ENCODE measurements at places on chromosomes 13 and 19. TPM values are rescaled to one million over a fixed set of nuclear protein-coding genes. Genes with fewer than 3 reads are reported as not detected.

GRCh38 chr19:31171936-31172335, 177.3 kb downstream of the TSHZ3 start:
- DNase-seq: no peak

GRCh38 chr19:30252214-30252613, 120.0 kb upstream of the ZNF536 start:
- DNase-seq: no peak

- no peak for DNase-seq
Observed at GRCh38 chr19:10173527-10173926, 21.2 kb downstream of the DNMT1 start.

GRCh38 chr13:36847606-36848005, 28.6 kb downstream of the RFXAP start:
- DNase-seq: no peak

The SYDE1 gene
- 16.6 TPM for polyA plus RNA-seq

The ZNF708 gene
- polyA plus RNA-seq: 22.7 TPM

GRCh38 chr19:38120471-38121025, 103.5 kb downstream of the DPF1 start:
- no peak for DNase-seq

The TEX29 gene
- polyA plus RNA-seq: 0.22 TPM

The USP12 gene
- 37.7 TPM for polyA plus RNA-seq

- no peak for DNase-seq
Observed at GRCh38 chr13:66915596-66916185, 314.4 kb downstream of the PCDH9 start.

DNA sequence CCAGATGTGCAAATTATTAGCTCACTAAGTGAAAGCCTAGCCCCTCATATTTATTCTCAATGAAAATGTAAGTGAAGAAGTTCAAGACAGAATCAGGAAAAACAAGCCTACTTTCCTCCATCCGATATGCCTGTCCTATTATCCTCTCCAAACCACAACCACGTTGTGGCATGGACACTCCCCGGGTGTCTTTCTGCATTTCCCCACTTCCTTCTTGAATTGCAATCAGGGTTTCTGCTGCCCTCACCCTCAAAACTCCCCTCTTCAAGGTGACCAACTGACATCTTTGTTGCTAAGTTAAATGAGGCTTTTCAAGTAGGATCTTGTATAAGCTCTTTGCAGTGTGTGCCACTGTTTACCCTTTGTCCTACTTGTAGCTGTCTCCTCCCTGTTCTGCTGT, 11.8 kb downstream of the SLC25A30 start:
- DNase-seq: no peak

DNA sequence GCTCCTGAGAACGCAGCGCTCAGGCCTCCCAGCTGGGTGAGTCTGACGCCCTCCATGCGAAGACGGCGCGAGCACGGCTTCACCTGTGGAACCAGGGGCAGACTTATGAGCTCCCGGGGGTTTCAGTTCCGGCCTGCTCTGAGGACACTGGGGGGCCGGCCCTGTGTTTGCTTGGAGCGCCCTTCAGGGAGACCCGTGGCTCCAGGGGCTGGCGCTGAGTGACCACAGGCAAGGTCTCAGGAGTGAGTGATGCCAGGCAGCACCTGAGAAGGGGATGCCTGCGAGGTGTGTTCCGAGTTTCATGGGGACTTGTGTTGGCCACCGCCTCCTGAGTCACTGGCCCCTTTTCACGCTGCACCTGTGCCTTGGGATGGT, 4.5 kb downstream of the MCF2L start:
- no peak for DNase-seq

The PEAK3 gene
- 0.18 TPM for polyA plus RNA-seq

- DNase-seq: peak; percentile 63
Observed at GRCh38 chr13:43303033-43303729, 279.8 kb downstream of the DNAJC15 start.

DNA sequence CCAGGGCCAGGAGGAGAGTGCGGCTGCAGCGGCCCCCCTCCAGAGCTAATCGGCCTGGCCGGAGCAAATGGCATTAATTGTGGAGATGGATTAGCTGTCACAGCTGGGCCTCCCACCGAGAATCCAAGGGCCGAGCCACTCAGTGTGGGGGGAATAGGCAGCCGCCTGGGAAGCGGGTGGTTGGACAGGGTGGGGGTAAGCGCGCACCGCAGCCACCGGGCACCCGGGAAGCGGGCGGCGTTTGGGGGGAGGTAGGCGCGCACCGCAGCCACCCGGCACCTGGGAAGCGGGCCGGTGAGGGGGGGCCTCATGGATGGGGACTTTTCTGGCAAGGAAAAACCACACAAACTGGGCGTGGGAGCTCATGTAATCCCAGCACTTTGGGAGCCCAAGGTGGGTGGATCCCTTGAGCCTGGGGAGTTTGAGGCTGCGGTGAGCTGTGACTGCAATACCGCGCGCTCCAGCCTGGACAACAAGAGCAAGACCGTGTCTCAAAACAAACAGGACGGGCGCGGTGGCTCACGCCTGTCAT, 9.7 kb downstream of the R3HDM4 start:
- DNase-seq: no peak

The EPS8L1 gene
- polyA plus RNA-seq: 8.4 TPM

The CYSLTR2 gene
- polyA plus RNA-seq: 0.54 TPM

DNA sequence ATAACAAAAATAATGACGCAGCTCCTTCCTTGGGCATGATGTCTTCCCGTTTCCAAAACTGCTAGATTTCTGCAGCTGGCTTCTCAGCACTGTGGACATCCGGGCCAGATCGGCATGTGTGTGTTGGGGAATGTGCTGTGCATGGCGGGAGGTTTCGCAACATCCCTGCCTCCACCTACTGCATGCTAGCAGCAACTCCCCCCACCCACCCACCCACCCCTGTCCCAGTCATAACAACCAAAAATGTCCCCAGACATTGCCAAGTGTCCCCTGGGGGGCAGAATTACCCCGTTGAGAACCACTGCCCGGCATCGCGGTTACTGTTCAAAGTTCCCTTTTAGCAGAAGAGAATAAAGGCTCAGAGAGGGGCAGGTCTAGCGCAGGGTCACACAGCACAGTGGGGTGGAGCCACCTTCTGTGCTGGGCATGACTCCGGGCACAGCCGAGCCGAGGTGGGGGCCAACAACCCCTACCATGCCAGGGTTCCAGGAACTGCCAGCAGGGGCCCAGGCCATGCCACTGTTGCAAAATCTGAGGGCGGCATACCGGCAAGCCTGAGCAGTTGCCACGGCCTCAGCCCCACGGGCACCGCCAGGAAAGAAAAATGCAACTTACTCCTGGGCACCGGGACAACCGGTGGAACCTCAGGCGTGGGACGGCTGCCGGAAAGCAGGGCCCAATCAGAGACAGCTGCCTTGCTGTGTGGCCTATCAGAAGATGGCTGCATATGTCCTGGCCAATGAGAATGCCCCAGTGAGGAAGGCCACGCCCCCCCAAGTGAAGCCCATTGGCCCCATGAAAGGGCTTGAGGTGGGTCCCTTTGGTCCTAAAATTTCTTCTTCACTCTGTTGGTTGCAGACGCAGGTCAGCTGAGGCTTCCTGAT, 22.5 kb upstream of the NFIC start:
- DNase-seq: peak; percentile 86

The RFXAP gene
- 20.0 TPM for polyA plus RNA-seq

- DNase-seq: no peak
Observed at GRCh38 chr19:28497137-28497536, 715.8 kb downstream of the UQCRFS1 start.

- peak; percentile 1 for DNase-seq
Observed at GRCh38 chr13:65943024-65943423, 1287.1 kb downstream of the PCDH9 start.

GRCh38 chr13:112825071-112825470, 135.2 kb downstream of the ATP11A start:
- no peak for DNase-seq

DNA sequence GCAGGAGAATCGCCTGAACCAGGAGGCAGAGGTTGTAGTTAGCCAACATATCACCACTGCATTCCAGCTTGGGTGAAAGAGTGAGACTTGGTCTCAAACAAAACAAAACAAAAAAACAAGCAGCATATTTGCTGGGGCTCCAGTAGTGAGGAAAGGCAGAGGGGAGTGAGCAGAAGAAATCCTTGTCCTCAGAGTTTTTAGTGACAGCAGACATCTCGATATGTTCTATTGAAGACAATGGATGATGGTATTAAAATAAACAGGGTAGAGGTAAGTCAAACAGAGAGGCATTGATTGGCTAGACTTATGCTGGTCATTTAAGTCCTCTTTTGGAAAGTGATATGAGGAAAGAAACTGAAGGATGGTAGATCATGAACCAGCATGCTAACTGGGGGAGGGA, 19.0 kb downstream of the NLRP7 start:
- DNase-seq: no peak

The CERS1 gene
- 3.7 TPM for polyA plus RNA-seq

DNA sequence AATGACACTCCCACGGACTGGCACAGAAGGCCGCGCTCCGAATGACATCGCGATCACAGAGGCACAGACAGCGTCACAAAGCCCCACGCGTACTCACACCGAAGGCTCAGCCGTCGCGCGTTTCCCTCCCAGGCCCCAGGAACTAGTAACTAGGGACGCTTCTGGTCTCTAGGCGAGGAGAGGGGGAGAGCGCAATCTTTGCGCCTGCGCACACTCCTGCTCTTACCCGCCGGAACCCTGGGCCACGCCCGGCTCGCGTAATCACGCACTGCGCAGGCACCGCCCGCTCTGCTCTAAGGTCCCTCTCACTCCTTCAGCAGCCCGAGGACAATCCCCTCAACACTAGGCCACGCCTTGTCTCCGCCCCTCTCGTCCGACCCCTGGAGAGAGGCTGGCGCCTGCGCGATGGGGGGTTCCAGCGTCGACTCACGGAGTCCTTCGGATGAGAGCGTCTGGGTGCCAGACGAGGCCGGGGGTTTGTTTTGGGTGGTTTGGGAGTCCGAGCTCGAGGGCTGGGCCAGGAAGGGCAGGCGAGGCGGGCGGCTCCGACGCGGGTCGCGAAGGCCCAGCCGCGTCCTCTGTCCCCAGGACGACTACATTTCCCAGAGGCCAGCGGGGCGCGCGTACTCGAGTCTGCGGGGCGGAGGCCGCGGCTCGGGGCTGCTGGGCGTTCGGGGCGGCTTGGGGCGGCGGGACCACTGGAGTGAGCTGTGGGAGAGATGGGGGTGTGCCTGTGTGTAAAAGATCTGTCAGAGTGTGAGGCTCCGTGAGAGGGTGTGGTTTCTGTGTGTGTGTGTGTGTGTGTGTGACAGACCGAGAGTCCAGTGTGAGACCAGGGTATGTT, at the start of gene ZNF471:
TSS of gene ZNF471 (plus strand) at position 410 of the 844 bp plus-strand sequence. CDS start 3,717 bp downstream, outside the sequence.
- DNase-seq: peak; percentile 99

The KCTD4 gene
- not detected for polyA plus RNA-seq

DNA sequence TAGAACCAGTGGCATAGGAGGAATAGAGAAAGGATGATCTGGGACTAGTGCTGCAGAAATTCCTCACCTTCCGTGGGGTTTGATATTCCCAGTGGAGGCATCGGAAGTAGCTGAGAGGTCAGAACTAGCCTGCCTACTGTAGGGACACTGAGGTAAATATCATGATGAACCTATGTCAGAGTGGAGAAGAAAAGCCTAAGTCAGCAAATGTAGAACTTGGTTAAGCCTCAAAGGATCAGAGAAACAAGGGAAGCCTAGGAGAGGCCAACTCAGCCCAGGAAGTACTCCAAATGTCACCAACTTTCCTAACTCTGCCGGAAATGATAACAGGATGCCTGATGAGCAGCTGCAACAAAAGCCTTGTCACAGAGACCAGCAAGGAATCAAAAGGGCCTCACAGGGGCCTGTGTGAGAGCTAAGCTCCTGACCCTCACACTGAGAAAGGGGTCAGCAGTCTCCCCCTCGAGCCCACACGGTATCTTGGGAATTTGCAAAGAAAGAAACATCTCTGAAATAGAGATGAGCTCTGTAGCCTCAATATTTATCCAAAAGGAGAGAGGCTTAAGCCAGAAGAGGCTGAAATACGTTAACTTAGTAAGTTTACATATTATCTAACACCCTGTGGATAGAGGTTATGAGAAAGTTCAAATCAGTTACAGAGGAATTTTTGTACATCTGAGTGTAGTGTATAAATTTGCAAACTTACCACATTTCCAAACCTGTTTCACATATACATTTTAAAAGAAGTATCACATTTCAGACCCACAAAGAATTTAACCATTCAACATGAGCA, 1064.3 kb downstream of the DIAPH3 start:
- no peak for DNase-seq

DNA sequence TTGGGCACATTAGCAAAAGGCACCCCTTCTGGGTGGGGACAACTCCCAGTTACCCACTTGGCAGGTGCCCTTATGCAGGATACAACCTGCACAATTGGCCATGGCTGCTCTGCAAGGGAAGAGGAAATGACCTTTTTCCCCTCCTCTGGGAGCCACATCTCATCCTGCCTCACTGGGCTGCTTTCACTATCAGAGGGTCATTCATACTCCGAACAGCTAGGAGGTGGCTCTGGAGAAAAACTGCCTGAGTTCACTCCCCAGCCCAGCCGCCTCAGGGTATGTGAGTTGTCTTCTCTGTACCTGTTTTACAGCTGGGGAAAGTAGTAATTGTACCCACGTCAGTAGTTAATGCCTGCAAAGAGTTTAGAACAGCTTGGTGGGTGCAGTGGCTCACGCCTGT, 7.1 kb upstream of the ACTN4 start:
- no peak for DNase-seq

GRCh38 chr13:61316647-61317046, 99.0 kb downstream of the PCDH20 start:
- no peak for DNase-seq

The CEACAM7 gene
- polyA plus RNA-seq: 0.09 TPM

DNA sequence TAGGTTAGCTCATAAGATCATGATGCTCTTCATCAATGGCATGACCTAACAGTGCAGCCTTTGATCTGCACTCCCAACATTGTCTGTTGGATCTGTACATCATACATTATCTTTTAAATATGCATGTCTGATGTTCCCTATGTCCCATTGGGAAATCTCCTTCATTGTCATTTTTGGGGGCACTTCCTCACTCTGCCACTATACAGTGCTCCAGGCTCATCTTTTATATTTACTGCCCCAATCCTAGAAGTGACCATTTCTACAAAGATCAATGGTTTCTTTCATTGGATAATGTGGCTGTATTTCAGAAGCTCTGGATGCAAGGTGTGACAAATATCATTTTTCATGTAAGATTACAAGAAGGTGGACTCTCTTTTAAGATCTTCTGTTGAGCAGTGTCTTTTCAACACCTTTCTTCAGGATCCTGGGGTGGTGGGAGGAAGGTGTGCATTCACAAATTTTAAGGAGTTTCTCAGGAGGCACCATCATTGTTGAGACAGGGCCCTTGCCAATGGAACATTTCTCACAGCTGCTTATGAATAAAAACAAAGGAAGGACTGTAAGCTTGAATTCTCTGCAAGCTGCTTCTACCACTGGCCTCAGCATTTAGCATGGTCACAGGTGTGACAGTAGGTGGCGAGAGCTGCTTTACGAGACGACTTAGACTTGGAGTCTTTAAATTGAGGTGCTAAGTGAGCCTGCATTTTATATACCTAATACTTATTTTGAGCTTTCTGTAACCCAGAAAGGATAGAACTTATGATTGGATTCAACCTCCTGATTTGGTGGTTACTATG, 403.0 kb downstream of the LMO7 start:
- no peak for DNase-seq

- DNase-seq: no peak
Observed at GRCh38 chr13:42645717-42646116, 71.8 kb downstream of the TNFSF11 start.

DNA sequence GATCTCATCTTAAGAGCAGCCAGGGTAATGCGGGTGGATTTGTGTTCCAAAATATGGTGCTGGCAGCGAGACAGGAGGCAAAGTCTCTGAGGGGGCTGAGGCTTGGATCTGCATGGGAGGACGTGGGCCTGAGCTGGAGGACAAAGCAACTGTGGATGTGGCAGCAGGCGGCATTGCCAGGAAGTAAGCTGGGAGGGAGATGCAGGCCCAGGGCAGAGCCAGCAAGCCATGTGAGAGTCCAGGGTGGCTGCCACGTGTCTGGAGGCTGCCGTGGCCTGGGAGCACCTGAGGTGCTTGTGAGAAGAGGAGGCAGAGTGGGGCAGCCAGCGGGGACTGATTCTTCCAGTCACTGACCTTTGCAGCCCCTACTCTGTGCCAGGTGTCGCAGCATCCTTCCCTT, 52.0 kb downstream of the DPF1 start:
- no peak for DNase-seq
